Activated T-cell treated with anti-CD3 and anti-CD28 coated beads, Interleukin-2, amount 50 U/mL, for 1 hour (primary cell): ENCODE measurements at places on chromosomes 7 and 10.

DNA sequence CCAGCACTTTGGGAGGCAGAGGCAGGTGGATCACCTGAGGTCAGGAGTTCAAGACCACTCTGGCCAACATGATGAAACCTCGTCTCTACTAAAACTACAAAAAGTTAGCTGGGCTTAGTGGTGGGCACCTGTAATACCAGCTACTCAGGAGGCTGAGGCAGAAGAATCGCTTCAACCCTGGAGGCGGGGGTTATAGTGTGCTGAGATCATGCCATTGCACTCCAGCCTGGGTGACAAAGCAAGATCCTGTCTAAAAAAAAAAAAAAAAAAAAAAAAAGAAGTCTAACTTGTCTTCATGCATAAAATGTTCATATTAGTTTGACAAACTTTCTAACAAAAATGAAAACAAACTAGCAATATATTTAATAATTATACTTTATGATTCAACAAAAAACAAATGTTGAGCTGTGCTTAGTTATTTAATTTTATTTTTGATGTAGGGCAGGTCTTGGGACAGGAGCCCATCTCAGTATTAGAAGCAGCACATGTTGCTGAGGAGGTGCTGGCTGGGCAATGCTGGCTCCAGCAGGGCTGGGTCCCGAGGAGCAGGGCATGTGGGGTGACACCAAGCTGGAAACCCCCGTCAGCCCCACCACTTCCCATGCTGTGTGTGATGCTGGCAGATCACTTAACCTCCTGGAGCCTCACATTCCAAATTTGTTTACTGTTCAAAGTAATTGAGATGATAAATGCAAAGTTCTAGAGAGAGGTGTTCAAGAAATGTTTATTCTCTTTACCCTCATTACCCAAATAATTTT, 335.3 kb upstream of the KLF6 start:
- DNase-seq = no peak

GRCh38 chr10:59098831-59099452, 77.5 kb upstream of the PHYHIPL start:
- DNase-seq = no peak

- DNase-seq = no peak
Measured at GRCh38 chr10:30980951-30981616, 50.6 kb downstream of the ZNF438 start.

DNA sequence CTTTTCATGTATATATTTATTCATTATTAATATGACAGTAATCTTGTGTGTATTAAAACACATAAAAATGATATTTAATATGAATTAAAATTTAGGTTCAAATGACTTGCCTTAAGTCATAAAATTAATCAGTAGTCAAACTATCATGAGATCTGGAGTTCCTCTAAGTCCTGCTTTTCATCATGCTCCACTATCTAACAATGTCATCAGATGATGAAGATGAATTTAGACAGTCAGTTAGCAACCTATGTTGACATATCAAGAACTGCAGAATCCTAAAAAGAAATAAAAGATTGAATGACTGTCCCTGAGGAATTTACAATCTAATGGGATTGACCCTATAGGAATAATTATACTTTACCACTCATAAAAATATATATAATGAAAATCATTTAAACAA, 7.1 kb downstream of the CABCOCO1 start:
- no peak for DNase-seq

- DNase-seq = no peak
Measured at GRCh38 chr7:2660359-2661095, 27.5 kb upstream of the AMZ1 start.

GRCh38 chr10:86732771-86733170, 23.6 kb upstream of the BMPR1A start:
- no peak for DNase-seq

DNA sequence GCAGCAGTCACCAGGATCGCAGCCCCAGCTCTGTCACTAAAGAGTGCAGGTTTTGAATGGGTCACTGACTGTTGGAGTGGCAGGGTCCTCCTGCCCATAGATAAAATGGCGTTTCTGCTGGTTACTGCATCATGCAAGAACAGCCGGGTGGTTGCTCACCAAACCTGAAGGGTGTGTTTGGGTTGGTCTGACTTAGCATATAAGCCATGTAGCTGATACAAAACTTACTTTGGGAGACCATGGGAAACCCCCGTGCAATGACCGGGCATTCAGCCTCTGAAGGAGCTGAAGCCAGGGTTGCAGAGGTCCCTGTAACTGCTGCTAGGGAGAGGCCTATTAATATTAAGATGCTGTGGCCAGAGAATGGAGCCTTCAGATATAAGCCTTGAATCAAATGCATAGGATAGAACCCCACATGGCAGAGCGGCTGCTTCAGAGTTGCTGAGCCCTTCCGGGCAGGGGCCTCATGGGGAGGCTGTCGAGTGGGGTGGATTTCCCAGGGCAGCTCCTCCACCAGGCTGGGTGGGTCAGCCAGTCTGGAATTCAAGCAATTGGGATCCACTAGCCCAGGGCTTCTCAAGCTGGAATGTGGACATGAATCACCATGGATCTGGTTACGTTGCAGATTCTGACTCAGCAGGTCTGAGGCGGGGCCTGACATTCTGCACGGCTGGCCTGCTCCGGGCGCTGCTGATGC, 70.9 kb upstream of the CTBP2 start:
- no peak for DNase-seq

DNA sequence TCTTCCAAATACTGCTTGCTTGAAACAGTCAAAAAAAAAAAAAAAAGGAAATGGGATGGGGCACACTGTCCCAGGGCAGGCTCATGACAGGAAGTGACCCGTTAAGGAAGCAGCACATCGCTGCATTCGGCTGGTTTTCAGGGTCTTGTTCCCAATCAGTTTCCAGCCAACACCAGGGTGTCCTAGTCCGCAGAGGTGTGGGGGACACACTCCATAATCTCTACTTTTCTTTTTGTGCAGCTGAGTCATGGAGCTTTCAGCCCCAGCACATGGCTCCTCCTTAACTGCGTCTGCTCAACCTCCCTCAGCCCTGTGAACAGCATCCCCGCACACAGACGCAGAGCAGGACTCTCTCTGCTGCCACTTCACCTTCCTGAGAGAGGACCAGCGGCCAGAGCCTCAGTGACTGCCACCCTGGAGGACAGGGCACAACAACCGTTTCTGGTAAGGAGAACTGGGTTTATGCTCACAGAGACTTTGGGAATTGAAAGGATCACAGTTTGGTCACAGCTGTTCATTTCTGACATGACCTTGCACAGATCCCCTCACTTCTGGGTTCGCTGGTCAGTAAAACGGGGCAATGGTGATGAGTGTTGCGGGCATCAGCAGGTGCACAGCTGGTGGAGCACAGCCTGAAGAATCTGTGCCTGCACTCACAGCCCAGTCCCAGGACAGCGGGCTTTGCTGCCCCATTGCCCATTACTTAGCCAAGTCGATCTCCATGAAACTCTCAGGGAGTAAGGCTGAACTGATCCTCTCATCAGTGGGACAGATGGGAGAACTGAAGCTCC, at the start of gene GIMAP5:
TSS of gene GIMAP5 (plus strand) at position 154 of the 791 bp plus-strand sequence. CDS start 3,467 bp downstream, outside the sequence.
- DNase-seq = peak; percentile 68

GRCh38 chr7:45627691-45628456, 53.7 kb downstream of the ADCY1 start:
- DNase-seq = no peak

- no peak for DNase-seq
Measured at GRCh38 chr10:122550983-122551382, 9.6 kb upstream of the DMBT1 start.

DNA sequence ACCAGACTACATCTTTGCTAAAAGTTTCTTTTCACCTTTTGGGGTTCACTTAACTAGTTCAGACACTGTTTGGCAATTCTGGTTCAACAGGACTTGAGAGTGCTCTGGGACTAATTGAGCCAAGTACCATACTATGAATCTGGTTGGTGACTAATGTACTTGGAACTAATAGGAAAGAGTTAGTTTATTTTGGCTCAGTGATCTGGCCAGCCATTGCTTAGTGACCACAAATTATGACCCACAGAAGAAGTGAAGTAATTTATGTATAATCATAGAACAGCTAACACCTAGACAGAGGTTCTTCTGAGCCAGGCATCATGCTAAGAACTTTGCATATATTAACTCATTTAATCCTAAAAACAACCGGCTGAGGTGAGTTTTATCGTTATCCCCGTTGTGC, 126.5 kb upstream of the JCAD start:
- DNase-seq = no peak

DNA sequence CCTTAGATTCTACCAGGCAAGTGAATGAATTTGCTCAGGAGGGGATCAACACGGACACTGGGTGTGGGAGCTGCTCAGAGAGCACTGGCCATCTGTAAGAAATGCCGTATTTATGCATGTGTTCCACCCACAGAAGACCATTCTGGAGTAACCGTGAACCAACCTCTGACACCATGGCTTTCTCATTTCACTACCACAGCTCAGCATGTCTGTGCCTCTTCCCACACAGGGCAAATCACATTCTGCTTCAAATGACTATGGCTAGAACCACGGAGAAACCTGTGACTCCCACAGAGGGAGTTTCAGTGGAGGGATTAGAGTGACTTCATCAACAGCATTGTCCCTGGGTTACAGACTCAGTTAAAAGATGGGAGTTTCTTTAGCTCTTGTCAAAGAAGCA, 893.4 kb downstream of the XPNPEP1 start:
- DNase-seq = no peak

GRCh38 chr10:30359373-30360206, 10.5 kb upstream of the MTPAP start:
- DNase-seq = peak; percentile 65

GRCh38 chr10:126955396-126955795, 50.2 kb downstream of the DOCK1 start:
- no peak for DNase-seq

GRCh38 chr10:7969623-7970022, 84.9 kb upstream of the GATA3 start:
- no peak for DNase-seq

- DNase-seq = peak; percentile 26
Measured at GRCh38 chr7:1027242-1028043, 16.9 kb upstream of the GPR146 start.

GRCh38 chr10:17662193-17663138, 18.5 kb downstream of the STAM start:
- no peak for DNase-seq

- no peak for DNase-seq
Measured at GRCh38 chr10:101092881-101093354, 31.1 kb downstream of the KAZALD1 start.

- DNase-seq = no peak
Measured at GRCh38 chr7:127979113-127979727, 52.0 kb downstream of the LRRC4 start.
